NCI-H345 (cell line): ENCODE measurements at places on chromosomes 3 and 15.

- no peak for DNase-seq
These were observed 22.7 kb downstream of the CD80 start for GRCh38 chr3:119536757-119537156.

DNA sequence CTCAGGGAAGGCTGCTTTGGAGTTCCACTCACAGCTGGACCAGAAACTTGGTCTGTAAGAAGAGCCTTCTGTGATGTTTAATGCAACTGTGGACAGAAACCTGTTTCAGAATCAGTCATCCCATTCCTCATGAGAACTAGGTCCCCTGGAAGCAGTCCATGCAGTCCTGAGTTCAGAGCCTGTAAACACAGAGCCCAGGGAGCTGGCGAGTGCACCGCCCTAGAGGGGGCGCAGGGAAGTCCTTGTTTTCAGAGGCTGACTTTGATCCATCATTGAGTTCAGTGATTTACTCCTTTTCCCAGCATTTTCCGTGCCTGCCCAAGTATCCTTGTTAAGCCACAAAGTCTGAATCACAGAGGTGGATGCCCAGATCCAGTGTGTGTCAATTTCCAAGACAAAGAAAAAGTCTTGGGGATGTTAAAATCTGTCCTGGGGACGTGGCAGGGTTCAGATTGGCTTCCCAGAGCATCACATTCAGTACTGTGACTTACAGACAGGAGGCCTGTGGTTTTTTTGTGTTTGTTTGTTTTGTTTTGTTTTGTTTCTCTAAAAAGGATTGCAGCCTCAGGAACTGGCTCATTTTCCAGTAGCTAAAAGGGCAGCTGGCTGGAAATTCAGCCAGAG is 9.8 kb upstream of the TXNRD3 start:
- no peak for DNase-seq

GRCh38 chr3:139987908-139988307 is 52.9 kb downstream of the CLSTN2 start:
- DNase-seq, result no peak

DNA sequence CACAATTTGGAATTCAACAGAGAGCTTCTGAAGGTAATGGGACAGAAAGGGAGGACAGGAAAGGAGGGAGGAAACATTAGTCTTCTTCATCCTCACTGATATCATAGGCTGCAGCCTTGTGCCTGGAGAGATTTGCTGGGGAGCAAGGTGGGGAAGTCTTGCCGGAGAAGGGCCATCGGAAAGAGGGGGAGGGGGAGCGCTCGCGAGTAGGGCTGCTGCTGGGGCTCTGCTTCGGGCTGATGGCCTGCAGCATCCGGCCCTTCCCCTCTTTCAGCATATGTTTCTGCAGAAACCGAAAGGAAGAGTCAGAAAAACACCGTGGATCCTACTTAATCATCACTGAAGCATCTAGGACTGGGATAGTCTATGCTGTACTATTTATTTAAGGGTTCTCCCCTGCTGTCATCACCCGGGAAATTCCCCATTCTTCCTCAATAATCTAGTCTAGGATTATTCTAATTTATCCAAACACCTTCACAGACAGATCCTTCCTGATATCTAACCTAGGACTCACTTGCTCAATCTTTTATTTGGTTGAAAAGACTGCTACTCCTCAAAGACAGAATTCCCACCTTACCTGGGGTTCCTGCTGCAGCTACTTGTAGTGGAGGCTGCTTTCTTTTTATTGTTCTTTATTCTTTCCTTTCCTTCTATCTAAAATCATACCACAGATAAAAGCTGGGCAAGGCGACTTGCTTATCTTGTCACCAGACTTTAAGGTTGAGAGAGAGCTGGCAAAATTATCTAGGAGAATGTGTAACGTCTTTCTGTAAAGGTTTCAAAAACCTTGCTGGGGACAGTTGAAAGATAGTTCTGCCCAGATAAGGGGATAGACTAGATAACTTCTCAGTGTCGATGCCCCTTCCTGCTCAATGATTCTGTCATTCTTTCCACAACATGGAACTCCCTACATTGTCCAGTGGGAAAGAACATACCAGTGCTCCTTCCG is 22.6 kb downstream of the SLC51A start:
- DNase-seq, result no peak

DNA sequence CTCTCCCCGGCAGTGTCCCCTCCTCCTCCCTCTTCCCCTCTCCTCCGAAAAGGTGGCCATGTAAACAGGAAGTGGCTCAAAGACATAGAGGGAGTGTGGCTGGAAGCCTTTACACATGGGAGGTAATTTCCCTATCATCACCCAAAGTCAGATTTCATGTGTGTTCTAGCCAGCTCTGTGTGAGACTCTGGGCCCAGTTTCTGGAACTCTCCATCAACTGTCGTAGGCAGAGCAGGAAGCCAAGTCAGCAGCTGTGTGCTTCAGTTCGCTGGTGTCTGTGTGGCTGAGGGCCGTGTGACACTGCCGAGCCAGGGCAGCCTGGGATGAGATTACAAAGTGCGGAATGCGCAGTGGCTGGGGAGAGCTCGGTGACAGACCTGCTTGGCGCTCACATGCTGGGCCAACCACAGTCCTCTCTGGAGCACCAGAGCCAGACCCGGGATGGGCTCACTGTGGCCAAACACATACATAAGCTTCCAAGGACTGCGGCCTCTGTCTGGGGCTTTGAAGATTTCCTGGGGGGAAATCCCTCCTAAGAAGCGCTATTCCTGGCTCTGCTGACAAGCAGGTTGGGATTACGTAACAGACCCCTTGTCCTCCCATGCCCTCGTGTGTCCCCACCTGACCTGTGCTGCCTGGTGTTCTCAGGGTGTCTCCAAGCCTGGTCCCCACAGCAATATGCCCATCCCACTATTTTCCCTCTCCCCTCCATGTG is 50.7 kb downstream of the UMPS start:
- DNase-seq, result no peak

- DNase-seq, result no peak
These were observed 736.5 kb upstream of the CFAP20DC start for GRCh38 chr3:59786374-59786773.

- DNase-seq, result no peak
These were observed 894.7 kb downstream of the OTOL1 start for GRCh38 chr3:162391301-162391700.

DNA sequence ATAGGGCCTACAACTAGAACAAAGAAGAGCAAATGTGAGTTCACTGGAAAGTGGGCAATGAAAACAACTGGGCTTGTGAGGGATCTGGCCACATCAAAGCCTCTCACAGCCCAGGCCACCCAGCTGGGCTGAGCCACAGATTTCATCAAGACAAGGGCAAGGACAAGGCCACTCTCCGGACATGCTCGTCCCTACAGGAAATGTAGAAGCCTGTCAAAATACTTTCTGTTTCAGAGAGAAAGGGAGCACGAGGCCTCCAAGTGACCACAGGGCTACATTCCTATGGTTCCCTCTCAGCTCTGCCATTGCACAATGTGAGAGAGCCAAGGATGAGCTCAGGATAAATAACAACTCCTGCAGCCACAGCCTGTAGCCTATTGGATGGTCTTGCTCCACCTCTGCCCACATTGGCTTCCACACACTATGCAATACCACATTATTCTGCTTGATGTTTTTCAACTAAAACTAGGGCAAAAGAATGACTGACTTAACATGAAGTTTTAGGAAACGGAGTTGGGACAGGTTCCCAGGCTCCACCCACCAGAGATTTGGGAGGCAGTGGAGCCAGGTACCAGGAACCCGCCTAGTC is 12.1 kb downstream of the TBC1D2B start:
- DNase-seq, result no peak

DNA sequence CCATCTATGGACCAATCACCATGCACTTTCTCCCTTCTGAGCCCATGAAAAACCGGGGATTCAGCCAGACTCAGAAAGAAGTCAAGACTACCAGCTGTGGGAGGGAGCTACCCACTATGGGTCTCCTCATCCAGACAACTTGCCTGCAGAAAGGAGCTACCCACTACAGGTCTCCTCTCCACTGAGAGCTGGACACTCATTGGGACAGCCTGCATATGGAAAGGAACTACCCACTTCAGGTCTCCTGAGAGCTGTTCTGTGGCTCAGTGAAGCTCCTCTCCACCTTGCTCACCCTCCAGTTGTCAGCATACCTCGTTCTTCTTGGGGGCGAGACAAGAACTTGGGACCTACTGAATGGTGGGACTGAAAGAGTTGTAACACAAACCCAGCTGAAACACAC is 22.3 kb upstream of the ZBED2 start:
- DNase-seq, result no peak

GRCh38 chr3:127123533-127123932 is 69.4 kb upstream of the PRR23E start:
- no peak for DNase-seq

GRCh38 chr3:23316924-23317323 is 113.8 kb downstream of the UBE2E2 start:
- DNase-seq, result no peak

DNA sequence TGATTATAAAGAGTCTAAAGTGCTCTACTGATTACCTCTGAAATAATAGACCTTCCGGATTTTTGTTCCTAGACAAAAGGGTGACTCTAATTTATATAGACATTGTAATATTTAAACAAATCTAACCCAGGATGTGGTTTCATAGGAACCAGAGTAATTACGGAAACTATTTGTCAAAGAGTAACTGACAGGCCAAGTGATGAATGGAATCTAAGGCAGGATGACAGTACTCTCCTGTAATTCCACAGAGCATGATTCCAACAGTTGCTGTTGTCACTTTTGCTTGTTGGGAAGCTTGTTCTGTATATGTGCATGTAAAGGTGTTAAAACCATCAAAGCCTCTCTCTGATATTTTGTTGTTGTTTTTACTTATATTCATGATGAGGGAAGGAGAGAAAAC is 1141.0 kb downstream of the IGSF11 start:
- no peak for DNase-seq
